Stimulated activated CD4-positive, alpha-beta T cell treated with anti-CD3 and anti-CD28 coated beads, Interleukin-12 subunit alpha, Interleukin-12 subunit beta, amount 100 ng/mL, for 48 hours (primary cell): ENCODE measurements at places on chromosomes 4 and X.

DNA sequence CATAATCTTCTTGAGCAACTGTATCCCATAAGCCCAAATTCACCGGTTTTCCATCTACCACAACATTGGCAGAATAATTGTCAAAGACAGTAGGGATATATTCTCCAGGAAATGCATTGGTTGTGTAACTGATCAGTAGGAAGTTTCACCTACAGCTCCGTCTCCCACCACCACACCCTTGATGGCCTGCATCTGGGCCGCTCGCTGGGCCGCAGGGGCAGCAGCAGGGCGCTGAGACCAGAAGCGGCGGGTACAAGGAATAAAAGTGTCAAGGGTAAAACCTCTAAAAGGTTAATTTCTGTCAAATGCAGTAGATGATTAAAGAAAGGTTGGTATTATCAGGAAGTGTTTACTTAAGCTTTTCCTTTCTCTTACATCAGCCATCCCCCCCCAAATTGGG lies 167.6 kb upstream of the DKK2 start:
- DNase-seq = no peak

DNA sequence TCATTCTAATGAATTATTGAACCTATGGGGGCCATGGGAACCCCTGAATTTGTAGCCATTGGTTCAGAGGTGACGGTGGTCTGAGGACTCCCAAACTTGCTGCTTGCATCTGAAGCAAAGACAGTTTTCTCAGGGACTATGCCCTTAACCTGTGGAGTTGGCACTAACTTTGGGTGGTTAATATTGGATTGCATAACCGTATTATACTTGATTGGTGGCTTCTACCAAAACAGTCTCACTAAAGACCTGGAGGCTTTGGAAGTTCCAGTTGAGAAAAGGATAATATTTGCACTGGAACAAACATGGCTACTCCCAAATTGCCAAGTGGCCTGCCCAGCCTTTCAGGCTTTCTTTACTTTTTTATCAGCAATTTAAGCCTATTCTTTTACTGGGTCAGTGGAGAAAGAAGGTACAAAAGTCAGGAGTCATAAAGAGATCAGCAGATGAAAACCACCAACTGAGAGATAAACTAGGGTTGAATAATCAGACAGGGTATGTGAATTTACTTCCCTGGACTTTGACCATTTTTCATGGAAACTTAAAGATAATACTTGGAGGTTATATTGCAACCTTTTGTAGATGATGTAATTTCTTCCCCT lies 7.9 kb upstream of the KLHL8 start:
- no peak for DNase-seq

GRCh38 chr4:15239866-15240265 lies 188.0 kb upstream of the C1QTNF7 start:
- no peak for DNase-seq

GRCh38 chr4:40976343-40976742 lies 226.6 kb downstream of the NSUN7 start:
- DNase-seq = peak; percentile 20

GRCh38 chr4:170854097-170854496 lies 764.3 kb upstream of the AADAT start:
- DNase-seq = no peak

GRCh38 chrX:71096760-71097032 lies 1.0 kb downstream of the FOXO4 start:
- no peak for DNase-seq

GRCh38 chrX:113980953-113981352 lies 602.9 kb upstream of the HTR2C start:
- DNase-seq = no peak

DNA sequence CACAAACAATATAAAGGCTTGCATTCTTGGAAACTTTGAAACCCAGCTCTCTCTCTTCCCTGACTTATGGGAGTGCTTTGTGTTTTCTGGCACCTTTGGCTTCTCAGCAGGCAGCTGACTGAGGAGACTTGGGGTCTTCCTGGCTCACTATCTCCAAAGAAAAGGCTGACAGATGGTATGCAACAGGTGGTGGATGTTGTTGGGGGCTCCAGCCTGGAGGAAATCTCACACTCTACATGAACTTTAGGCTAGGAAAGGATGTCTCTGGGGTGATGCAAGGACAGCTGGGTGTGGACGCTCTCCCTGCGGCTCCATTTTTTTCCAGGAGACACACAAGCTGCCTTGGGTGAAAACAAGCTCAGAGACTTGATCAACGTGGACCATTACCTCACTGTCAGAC lies 67.4 kb downstream of the DNAAF6 start:
- no peak for DNase-seq

DNA sequence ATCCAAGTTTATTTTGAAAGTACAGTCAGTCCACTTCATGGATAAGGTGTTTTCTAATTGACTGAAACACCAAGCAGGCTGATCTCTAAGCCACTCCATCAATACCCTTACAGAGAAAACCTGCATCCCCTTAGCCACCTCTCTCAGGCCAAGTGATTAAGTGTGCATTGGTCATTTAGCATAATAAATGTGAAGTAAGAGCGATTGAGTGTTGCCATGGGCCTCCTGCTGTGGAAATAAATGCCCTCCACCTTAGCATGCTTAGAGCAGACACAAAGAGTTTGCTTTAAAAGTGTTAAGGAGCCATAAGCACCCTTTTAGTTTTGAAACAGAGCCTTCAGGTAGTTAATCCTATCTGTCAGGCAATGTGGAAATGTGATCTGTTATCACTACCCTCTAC lies 386.5 kb downstream of the GPAT3 start:
- DNase-seq = no peak

GRCh38 chrX:107818900-107819521 lies 6.7 kb upstream of the MID2 start:
- DNase-seq = no peak

GRCh38 chr4:26058537-26058936 lies 144.5 kb downstream of the SMIM20 start:
- peak; percentile 48 for DNase-seq

- DNase-seq = peak; percentile 43
Measured at GRCh38 chr4:73019462-73020047, 50.0 kb downstream of the COX18 start.

DNA sequence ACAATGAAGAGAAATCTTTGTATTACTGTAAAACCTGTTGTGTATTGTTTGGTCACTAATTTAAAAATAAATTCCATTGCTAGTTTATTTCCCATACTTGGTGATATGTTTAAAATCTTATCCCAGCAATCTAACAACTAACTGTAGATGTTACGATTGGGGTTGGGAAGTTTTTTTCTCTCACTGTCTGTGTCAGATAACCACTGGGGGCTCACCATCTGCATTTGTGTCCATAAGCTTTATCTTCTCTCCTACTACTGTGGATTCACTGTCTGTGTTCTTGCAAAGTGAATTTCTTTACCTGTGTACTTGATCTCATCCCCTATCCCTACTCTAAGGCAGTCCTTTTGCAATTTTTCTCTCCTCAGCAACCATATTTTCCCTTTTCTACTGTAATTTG lies 81.3 kb downstream of the STIM2 start:
- no peak for DNase-seq

DNA sequence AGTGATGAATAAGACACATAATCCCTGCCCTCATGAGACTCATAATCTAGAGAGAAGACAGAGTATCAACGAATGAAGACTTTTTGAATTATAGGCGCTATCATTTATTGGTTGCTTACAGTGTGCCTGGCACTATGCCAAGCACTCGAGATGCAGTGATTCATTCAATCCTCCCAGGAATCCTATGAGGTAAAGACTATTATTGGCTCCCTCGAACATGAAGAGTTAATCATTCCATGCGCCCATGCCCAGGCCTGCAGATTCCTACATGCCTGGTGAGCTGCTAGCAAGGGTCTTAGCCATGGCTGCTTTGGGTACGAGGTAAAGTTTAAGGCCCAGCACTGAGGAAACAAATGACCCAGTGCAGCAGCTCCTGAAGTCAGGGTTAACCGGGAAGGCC lies 47.0 kb downstream of the TEX13B start:
- no peak for DNase-seq

DNA sequence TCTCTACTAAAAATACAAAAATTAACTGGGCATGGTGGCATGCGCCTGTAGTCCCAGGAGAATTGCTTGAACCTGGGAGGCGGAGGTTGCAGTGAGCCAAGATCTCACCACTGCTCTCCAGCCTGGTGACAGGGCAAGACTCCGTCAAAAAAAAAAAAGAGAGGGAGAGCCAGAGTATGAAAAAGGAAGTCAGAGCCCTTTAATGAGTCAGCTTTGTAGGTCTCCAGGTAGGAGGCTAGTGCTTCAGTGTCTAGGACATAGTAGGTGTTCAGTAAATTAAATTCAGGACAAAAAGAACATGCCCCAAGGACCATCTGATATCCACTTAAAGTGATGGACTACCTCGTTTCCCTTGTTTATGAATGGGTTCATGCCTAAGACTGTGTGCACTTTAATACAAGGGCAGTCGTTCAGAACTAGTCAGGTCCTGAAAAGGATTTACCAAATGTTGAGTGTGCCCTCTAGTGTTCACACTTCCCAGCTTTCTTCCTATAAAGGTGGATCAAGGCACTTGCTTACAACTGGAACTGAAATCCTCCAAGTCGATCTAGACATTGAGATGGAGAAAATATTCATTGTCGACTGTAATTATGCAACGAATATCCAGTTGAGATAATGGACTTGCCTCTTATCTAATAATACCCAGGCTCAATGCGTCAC lies 29.0 kb downstream of the F9 start:
- DNase-seq = no peak

DNA sequence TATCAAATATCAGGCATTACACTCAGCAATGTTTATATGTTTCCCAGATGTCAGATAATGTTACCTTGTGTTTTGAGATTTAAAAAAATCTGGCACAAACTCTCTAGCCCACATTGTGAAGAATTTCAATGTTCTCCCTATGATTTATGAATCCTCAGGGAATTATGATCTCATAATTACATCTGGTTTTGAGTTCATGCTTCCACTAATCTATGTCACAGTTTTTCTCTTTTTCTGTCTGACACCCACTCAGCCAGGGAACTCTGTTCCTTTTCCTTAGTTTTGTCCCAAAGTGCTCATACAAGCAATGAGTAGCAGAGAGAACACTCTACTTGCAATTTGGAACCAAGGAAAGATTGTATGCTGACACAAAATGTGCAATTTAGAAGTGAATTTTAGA lies 212.1 kb upstream of the POF1B start:
- no peak for DNase-seq

DNA sequence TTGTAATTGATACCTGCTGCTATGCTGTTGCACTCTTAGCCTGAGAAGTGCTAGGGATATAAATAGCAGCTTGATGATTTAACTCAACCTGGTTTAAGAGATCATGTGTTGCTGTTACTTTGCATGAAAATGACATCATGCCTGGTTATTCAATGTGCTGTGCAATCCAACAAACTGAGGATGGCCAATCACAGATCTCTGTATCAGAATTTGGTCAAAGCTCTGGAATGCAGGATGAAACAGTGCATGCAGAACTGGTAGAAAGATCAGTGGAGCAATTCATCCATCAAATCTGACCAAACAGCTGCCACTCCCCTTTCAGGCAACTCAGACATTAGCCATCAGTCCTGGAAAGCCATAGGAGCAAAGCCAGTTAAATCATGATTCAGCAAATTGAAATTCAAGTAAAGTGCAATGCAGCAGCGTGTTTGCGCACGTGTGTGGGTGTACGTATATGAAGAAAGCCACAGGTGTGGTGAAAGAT lies 160.3 kb upstream of the RASGEF1B start:
- DNase-seq = no peak

DNA sequence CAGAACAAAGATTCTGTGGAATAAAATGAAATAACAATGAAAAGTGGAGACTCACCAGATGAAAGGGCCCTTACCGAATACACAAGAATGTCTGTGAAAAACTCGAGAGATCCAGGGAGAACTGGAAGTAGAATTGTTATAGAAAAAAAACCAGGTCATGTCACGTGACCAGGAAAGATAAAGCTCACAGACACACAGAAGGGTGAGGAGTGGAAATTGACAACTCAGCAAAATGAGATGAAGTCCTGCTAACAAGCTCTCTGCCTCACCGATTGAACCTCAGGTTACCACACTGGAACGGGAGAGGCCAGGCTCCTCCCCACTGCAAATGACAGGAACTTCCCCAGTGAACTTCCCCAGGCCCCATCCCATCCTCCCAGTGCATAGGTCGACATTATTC lies 1618.0 kb upstream of the PCDH10 start:
- no peak for DNase-seq

- DNase-seq = no peak
Measured at GRCh38 chr4:16230308-16230707, 4.0 kb upstream of the TAPT1 start.

DNA sequence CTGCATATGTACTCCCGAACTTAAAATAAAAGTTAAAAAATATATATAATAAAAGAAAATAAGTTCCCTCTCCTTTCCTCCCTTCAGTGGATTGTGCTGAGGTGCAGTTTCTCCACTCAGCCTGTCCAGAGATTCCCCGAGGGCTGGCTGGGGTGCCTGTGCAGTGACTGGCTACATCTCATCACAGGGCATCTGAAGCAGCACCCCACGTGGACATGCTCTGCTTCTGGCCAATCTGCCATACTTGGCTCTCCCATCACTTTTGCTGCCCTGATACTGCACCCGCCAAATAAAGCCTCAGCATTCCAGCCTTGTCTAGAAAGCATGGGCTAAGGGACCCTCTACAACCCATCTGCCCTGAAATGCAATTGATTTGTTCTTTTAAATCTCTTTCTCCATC lies 11.1 kb upstream of the MGST2 start:
- no peak for DNase-seq

GRCh38 chr4:19123681-19124080 lies 1102.1 kb upstream of the LCORL start:
- DNase-seq = no peak

GRCh38 chrX:49919617-49920016 lies 2.8 kb upstream of the CLCN5 start:
- no peak for DNase-seq

DNA sequence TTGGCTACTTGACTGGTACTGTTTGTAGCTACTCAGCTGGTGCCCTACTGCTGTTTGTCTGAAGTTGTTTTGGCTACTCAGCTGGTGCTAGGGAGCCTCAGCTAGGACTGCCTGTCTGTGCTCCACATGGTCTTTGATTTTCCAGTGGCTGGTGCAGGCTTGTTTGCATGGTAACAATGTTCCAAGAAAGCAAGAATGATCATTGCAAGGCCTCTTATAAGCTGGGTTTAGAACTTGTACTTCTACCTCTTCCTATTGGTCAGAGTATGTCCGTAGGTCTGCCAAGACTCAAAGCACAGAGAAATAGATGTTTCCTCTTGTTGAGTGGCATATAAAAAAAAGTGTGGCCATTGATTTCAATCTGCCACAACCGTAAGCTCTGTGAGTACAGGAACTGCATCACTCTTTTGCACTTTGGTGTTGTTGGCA lies 17.6 kb downstream of the NFKB1 start:
- DNase-seq = no peak

DNA sequence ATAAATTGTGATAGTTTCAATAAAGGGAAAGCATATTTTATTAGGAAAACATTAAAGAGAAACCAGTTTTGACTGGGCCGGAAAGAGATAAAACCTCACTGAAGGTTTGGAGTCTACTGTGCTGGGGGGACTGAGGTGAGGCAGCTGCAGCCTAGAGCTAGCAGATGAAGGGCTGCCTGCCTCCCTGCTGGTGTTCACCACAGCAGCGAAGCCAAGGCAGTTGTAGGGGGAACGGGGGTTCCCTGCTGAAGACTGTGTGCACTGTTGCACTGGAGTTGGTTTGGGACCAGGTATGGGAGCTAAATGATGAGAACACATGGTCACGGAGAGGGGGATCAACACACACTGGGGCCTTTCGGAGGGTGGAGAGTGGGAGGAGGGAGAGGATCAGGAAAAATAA lies 546.5 kb upstream of the SMIM31 start:
- no peak for DNase-seq
